ENCODE measurements at places on chromosomes 13 and 19.

DNA sequence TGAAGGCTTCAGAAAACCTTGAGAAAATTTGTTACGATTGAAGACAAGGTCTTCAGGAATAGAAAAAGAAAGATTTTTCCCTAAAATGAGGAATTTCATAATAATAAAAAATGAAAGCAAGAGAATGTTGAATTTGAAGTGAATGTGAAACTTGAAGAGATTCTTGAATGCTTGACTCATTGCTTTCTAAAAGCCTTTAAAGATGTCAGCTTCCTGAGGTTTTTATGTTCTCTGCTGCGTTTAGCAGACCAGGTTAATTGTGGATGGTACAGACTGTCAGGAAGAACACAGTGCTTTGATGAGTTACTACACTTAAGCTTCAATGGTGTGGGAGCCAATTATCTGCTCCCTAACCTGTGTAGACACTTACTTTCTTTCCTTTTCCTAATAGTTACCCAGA, 96.3 kb upstream of the FNDC3A start:
- no peak for DNase-seq

DNA sequence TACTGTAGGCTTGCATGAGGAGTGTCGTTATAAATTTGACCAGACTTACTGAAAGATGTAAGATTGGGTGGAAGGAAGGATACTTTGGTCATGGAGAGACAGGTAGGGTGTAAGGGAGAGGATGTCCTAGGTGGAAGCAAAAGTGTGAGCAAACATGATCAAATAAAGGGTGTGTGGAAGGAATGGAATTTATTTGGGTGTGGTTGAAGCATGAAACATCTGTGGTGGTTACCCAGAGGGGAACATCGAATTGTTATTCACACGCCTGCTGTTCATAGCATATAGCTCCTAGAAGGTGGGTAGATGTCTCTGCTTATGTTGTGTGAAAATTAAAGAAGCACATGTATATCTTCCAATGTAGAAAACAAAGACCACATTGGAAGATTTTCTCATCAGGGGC, 157.7 kb downstream of the ATP8A2 start:
- DNase-seq: no peak

GRCh38 chr13:30021611-30022010, 171.2 kb upstream of the UBL3 start:
- no peak for DNase-seq

DNA sequence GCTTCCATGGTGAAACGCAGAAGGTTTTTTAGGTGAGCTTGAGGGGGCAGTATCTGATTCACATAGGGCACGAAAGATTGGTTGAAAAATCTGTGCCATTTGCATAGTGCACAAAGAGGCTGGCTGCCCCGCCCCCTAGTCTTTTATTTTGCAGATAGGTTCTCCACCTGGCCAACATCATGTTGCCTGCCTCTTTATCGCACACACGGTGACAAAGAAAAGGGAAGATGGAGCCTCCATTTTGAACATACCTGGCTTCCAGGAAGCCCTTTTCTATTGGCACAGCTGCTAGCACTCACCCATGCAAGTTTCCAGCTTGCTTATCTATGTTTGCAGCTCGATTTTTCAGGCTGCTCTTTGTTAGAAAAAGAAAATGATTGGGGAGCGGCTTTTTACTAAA, 316.2 kb upstream of the KLHL1 start:
- no peak for DNase-seq

DNA sequence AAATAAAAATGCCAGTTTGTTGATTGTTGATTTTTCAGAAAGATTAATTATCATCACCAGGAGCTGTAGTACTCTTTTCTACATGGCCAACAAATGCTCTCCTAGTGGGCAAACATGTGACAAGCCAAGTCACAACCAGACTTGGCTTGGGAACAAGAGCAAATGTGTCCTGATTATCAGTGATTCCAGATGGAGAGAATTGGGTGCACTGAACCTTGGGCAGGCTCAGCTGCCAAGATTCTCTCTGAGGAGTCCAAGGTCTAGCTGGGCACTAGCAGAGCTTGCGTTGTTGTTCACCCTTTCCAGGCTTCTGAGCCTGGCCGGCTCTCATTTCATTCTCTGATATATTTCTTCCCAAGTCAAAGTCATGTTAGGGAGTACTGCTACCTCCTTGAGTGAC, 27.3 kb upstream of the GPI start:
- DNase-seq: no peak

DNA sequence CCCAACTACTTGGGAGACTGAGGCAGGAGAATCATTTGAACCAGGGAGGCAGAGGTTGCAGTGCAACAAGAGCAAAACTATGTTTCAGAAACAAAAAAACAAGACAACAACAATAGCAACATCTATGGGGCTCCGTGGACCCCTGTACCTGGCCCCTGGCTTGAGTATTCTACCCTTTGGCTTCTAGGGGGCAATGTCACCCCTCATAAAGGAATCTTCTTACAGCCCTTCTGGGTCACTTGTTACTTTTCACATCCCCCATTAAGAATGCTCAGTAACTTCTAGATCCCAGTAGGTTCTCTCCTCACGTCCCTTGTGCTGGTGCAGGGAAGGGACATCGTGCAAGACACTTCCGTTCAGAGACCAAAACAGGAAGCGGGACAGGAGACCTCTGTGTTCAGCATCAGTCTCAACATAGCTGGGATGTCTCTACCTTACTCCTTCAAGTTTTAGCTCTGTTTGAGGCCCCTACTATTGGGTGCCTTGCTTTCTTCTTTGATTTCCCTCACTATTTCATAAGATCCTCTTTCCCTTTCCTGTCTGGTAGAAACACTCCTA, 218.1 kb upstream of the ARGLU1 start:
- no peak for DNase-seq

DNA sequence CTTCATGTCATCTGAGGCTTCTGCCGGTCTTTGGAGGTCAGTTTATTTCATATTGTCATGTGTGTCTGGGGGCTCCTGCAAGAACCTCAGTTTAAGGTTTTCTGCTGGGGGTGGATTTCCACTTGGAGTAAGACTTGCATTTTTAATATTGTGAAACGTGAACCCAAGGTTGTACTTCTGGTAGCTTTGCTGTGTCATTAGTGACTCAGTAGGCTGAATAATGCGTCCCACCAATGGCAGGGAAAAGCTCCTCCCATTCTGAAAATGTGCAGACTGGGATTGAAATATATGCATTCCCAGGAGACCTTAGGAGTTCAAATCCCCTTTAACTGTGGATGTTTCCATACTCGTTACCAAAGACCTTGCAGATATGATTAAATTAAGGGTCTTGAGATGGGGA, 46.2 kb downstream of the ING1 start:
- DNase-seq: no peak

DNA sequence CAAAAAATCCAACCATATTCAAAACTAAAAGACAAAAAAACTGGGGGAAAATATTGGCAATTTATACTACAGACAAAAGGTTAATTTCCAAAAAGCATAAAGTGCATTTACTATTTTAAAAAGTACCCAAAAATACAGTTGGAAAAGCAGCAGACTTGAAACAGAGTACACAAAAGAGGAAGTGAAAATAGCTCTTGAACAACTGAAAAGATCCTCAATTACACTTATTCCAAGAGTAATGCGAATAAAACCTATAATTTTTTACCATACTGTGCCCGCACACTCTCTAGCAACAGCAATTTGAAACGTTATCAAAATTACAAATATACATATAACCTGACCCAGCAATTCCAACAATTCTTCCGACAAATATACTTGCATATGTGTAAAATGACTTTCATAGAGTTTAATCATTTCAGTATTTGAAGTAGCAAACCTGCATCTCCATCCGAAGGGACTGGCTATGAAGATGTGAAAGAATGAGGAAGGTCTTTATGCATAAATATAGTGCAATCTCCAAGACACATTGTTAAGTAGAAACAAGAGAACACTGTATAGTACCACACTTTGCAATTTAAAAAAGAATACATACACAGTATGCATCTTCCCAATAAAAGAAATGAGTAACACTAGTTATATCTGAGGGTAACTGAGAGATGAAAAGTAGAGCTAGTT, 25.4 kb downstream of the ALG5 start:
- DNase-seq: no peak
